Tibial artery (tissue), 4 donors: ENCODE measurements at places on chromosomes 3 and 15.

- DNase-seq = peak; percentile 73
Measured at GRCh38 chr15:62469478-62469873, 304.4 kb upstream of the C2CD4B start.

DNA sequence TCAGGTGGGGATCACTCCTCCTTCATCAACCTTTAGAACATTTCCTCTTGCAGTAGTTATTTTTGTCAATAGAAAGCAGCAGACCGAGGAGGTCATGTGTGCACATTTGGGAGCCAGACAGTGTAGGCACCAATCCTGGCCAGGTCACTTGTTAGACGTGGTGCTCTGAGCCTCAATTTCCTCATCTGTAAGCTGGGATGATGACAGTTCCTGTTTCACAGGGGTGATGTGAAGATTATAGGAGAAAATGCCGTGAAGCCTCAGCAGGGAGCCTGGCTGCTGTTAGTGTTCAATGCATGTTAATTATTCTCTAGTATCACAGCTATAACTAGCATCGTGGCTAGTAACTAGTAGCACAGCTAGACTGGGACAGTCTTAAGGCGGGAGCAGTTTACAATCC is 64.7 kb downstream of the ATP2B2 start:
- no peak for DNase-seq

DNA sequence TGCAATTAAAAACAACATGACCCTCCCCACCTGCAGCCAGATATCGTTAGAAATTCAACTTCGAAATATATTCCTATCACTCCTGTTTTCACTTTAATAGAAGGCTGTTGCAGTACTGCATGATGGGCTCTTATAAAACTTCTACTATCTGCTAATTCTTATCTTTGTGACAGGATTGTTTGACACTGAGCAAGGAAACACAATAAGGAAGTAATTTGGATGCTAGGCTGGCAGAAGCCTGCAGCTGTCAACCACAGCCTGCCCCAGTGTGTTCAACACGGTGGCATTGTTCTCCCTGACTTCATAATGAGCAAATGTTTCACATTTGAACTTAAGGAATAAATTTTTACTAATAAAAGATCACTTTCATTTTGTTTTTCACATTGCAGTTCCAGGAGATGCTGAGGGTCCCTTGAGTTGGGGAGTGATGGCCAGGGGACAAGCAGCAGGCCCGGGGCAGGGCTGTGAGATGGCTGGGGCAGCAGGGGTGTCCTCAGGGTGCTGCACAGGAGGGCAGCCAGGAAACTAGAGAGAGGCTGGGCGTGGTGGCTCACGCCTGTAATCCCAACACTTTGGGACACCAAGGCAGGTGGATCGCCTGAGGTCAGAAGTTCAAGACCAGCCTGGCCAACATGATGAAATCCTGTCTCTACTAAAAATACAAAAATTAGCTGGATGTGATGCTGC is 64.8 kb upstream of the SEC61A1 start:
- no peak for DNase-seq

DNA sequence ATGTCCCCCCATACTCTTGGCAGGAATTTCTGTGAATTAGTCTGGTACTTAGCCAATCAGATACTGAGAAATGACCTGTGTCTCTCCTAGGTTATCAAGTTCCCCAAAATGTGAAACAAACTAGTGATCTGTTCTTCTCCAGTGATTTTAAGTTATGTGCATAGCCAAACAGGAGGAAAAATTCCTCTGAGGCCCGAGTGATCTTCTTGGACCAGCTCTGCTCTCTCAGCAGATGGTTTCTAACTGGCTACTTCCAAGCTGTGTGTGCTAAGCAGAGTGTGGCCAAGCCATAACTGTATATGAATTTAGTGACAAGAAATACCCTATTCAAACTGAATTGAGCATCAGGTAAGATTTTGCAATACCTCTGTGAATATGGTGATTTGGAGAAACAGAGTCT is 89.5 kb downstream of the GREM1 start:
- DNase-seq = no peak
